ENCODE measurements at places on chromosomes 3 and 15. TPM values are rescaled to one million over a fixed set of nuclear protein-coding genes. Genes with fewer than 3 reads are reported as not detected.

The PROK2 gene
- not detected for total RNA-seq

The KNL1 gene
- total RNA-seq = 14.5 TPM

The GJD2 gene
- not detected for total RNA-seq

The KLF15 gene
- 8.8 TPM for total RNA-seq

The FGF12 gene
- not detected for total RNA-seq

The NT5DC2 gene
- 25.0 TPM for total RNA-seq

The SPTBN5 gene
- total RNA-seq = 3.0 TPM

The CELSR3 gene
- total RNA-seq = 1.1 TPM

The SPPL2A gene
- total RNA-seq = 78.1 TPM

The PATL2 gene
- 3.1 TPM for total RNA-seq

The ZNF660 gene
- 1.00 TPM for total RNA-seq

The LYSMD2 gene
- total RNA-seq = 13.8 TPM

The CHL1 gene
- total RNA-seq = 49.8 TPM

The AADAC gene
- not detected for total RNA-seq

The ERICH6 gene
- total RNA-seq = not detected

The UCN2 gene
- 22.5 TPM for total RNA-seq

The CRYGS gene
- 1.0 TPM for total RNA-seq
